NCI-H226 (cell line): ENCODE measurements at places on chromosomes 12 and 14.

- DNase-seq = no peak
These were observed 9.4 kb upstream of the KCNA1 start for GRCh38 chr12:4900327-4900726.

- peak; percentile 56 for DNase-seq
These were observed at the start of gene PYM1 for GRCh38 chr12:55927588-55928502. Gene PYM1 (minus strand): TSS chr12:55927894. CDS start chr12:55927761, 133 bp downstream.

- DNase-seq = no peak
These were observed 13.9 kb upstream of the ATP2A2 start for GRCh38 chr12:110266980-110267620.

DNA sequence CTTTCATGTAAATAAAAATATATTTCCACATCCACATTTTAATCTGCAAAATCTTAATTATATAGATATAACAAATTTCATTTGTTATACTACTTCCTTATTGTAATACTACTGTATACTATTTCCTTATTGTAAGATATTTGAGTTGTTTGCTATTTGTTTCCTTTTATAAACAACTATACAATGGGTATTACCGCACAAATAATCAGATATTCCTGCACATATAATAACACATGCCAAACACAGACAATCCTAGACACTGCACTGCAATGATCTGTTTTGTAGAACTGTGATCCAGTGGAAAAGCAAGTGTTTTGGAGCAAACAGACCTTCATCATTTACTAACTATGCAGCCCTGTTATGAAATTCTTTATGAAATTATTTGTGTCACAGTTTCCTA is 30.5 kb downstream of the PRKD1 start:
- no peak for DNase-seq

- DNase-seq = no peak
These were observed 22.7 kb downstream of the TBX3 start for GRCh38 chr12:114661245-114661644.

GRCh38 chr14:59490756-59491155 is 6.4 kb downstream of the JKAMP start:
- no peak for DNase-seq

- DNase-seq = no peak
These were observed 2.5 kb upstream of the MAX start for GRCh38 chr14:65104791-65105190.

GRCh38 chr12:79000501-79000900 is 135.9 kb downstream of the SYT1 start:
- no peak for DNase-seq

GRCh38 chr12:79850610-79851299 is 84.1 kb downstream of the PPP1R12A start:
- no peak for DNase-seq

- no peak for DNase-seq
These were observed 9.8 kb downstream of the ADCY4 start for GRCh38 chr14:24325041-24325530.

GRCh38 chr12:19846574-19846973 is 407.3 kb downstream of the AEBP2 start:
- peak; percentile 82 for DNase-seq

GRCh38 chr14:23171222-23171975 is 12.1 kb downstream of the SLC7A8 start:
- DNase-seq = no peak

DNA sequence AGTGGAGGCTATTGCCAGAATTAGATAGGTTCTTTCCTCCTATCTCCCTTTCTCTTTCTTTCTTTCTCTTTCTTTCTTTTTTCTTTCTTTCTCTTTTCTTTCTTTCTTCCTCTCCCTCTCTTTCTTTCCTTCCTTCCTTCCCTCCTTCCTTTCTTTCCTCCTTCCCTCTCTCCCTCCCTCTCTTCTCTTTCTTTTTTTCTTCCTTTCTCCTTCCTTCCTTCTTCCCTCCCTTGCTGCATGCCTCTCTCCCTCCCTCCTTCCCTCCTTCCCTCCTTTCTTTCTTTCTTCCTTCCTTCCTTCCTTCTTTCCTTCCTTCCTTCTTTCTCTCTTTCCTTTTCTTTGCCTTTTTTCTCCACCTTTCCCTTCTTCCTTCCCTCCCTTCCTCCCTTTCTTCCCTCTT is 16.4 kb upstream of the MDGA2 start:
- DNase-seq = no peak
